ENCODE measurements at places on chromosomes 7 and 10.

DNA sequence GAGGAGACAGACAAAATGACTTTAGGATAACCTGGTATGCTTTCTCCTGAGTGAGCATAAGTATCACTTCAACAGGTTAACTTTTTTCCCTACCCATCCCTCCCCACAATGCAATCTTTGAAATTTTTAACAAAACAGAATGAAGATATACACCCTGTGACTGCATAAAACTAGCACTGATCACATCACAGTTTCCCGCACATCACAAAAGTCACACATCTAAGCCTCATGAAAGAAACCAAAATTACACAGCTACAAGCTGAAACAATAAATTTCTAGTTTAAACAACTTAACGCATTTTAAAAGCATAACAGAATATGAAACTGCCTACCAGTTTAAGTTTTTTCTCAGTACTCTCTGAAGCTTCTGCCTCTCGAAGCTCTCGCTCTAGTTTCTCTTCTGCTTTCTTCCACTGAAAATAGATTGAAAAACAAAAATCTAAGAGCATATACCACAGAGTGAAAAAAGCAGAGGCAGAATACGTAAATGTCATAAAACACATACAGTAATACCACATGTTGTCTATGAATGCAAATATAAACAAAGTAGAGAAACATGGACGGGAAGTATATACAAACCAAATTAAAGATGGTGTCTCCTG is 18.1 kb downstream of the NOC3L start:
- H3K27me3 ChIP-seq: no peaks in the 10 kb centered on the region
- H3K27ac ChIP-seq: no peak overlapping the region
- H3K36me3 ChIP-seq: peaks cover 20% of the 10 kb centered on the region
- H3K4me1 ChIP-seq: no peaks in the 10 kb centered on the region
- no peak overlapping the region for H3K4me3 ChIP-seq

- no peak overlapping the region for H3K4me3 ChIP-seq
- H3K4me1 ChIP-seq: no peaks in the 10 kb centered on the region
- H3K27ac ChIP-seq: no peak overlapping the region
- H3K27me3 ChIP-seq: no peaks in the 10 kb centered on the region
- H3K36me3 ChIP-seq: no peaks in the 10 kb centered on the region
These were observed 117.9 kb downstream of the SND1 start for GRCh38 chr7:127769696-127770400.

- peaks cover 17% of the 10 kb centered on the region for H3K4me1 ChIP-seq
- peaks cover 14% of the 10 kb centered on the region for H3K36me3 ChIP-seq
- H3K27ac ChIP-seq: no peak overlapping the region
These were observed 37.8 kb downstream of the NKX6-2 start for GRCh38 chr10:132748135-132748534.

DNA sequence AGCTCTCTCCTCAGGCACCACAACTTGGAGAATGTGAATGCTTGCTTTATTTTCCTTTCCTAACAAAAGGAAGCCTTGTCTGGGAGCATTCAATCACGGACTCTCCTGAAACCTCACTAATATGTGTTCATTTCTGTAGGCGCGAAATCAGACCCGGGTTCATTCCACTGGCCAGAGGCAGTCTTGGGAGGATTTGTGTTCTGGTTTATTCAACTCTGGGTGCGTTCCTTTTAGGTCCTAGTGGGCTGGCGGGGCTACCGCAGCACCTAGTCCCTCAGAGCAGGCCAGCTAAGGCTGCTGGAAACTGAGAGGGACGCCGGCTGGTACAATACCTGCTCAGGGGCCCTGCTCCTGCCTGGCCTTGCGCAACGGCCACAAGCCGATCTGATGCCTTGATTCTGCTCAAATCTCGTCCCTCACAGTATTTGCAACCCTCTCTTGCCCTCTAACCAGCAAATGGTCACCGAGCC is 7.5 kb downstream of the HOXA4 start:
- H3K27me3 ChIP-seq: peaks cover 7% of the 10 kb centered on the region
- H3K4me3 ChIP-seq: no peak overlapping the region
- no peak overlapping the region for H3K27ac ChIP-seq
- H3K4me1 ChIP-seq: peaks cover 52% of the 10 kb centered on the region

DNA sequence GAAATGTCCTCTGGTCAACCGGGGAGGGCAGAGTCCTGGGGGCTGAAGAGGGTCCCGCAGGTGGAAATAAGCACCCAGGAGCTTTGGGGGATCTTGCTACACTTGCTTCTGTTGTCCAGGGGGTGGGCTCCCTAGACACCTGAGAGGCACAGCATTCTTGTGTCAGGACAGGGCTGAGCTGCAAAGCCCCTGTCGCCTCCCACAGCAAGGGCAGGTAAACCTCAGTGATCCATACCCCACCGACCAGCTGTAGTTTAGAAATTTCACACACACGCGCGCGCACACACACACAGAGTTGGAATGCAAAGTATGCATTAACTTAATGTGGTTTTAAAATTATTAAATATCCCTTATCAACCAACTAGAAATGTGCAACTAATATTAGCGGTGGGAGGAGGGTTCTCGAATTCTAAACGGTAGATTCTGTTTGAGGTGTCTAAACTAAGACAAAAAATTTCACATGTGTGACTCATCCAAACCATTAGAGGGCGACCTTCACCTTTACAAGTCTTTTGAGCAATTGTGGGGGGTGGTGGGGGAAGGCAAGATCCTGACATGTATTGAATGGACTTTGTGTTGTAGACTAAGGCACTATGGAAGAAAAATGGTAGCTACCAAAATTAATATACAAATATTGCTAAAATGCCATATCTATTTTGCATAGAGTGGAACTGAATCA is 34.3 kb upstream of the PTF1A start:
- peaks cover 13% of the 10 kb centered on the region for H3K27me3 ChIP-seq
- no peaks in the 10 kb centered on the region for H3K36me3 ChIP-seq
- no peak overlapping the region for H3K27ac ChIP-seq
- peak; percentile 8 for DNase-seq
- H3K4me3 ChIP-seq: no peak overlapping the region

DNA sequence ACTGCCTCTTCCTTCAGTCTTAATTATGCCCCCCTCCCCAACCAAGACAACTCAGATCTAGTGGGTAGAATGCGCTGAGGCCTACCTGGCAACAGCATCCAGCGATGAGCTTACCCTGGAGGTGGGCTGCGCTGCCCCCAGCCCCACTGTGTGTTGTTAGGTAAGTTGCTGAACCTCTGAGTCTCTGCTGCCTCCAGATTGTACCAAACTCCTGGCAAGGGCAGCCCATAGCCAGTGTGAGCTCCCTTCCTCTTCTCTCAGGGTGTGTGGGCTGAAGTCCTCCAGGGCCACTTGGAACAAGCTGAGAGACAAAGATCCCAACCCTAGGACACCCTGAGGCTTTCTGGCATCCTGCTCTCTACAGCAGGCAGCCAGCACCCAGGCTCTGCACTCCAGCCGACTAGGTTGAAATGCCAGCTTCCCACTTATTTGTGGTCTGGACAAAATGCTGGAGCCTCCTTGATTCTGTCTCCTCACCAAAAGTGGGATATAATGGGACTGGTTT is 135.3 kb downstream of the ARHGAP22 start:
- H3K4me3 ChIP-seq: no peak overlapping the region
- no peak for DNase-seq
- peaks cover 25% of the 10 kb centered on the region for H3K4me1 ChIP-seq
- H3K36me3 ChIP-seq: no peaks in the 10 kb centered on the region
- peaks cover 25% of the 10 kb centered on the region for H3K27me3 ChIP-seq

GRCh38 chr10:1646332-1646731 is 91.0 kb downstream of the ADARB2 start:
- no peak overlapping the region for H3K4me3 ChIP-seq
- no peaks in the 10 kb centered on the region for H3K27me3 ChIP-seq
- no peaks in the 10 kb centered on the region for H3K36me3 ChIP-seq
- no peak for DNase-seq
- H3K4me1 ChIP-seq: no peaks in the 10 kb centered on the region

DNA sequence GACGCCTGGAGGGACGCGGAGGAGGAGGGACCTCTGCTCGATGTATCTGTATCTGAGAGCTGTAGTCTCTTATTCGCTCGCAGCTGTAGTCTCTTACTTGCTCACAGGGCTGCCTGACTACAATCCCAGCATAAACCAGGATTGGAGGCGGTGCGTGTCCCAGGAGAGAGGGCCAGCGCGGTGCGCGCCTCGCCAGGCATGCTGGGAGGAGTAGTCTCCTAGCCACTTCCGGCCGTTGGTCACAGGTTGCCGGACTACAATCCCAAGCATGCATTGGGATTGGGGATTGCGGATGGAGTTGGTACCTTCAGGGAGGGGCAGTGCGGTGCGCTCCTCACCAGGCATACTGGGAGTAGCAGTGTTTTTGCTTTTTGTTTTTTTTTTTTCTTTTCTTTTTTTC is 421.7 kb upstream of the NUPR2 start:
- DNase-seq: no peak
- no peak overlapping the region for H3K27ac ChIP-seq
- no peaks in the 10 kb centered on the region for H3K36me3 ChIP-seq
- H3K27me3 ChIP-seq: no peaks in the 10 kb centered on the region

DNA sequence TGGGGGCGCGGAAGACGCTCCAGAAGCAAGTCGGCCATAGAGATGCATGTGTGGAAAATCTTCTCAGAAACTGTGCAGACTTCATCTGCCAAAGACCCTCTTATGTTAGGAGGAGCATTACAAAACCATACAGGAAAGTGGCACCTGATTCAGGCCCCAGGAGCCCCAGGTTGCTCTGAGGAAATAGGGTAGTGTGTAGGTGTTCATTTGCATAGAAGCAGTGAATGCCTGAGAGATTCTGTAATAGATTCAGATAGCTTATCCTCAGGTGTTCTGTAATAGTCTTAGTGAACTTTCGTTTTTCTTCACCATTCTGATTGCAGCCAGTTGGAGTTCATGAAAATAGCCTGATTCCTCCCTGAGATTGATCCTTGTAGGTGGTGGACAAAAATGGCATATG is 106.4 kb upstream of the GJD4 start:
- peaks cover 2% of the 10 kb centered on the region for H3K36me3 ChIP-seq
- H3K27ac ChIP-seq: no peak overlapping the region
- H3K4me3 ChIP-seq: no peak overlapping the region
- peaks cover 6% of the 10 kb centered on the region for H3K4me1 ChIP-seq
- no peaks in the 10 kb centered on the region for H3K27me3 ChIP-seq

DNA sequence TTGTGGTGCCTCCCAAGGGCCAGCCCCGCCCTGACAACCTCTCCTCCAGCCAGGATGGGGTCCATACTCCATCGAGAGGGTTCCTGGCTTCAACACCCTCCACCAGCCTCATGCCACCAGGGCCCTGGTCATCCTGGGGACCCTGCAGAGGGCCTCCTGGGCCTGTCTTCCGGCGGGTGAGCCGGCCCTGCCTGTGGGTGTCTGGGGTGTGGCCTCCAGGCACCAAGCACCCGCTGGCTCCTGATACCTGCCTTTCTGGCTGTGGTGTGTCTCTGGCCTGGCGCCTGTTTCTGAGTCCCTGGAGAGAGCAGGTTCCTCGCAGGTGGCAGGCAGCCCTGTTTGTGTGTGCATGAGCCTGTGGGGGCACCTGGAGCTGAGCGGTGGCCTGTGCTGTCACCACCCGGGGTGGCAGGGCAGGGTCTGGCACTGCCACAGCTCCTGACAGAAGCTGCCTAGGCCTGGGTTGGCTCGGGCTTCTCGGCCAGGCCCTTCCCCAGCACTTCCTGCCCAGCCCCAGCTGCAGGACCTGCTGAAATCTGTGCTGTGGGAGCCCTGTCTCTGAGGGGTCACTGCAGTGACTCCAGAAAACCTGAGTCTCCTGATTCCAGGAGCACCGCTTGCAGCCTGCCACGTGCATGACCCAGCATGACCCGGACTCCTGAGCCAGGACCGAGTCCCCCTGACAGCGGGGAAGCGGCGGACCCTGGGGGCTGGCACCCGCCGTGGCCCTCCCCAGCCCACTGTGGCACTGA is 18.4 kb downstream of the ADAM8 start:
- no peak overlapping the region for H3K27ac ChIP-seq
- H3K36me3 ChIP-seq: no peaks in the 10 kb centered on the region
- H3K27me3 ChIP-seq: peaks cover 23% of the 10 kb centered on the region
- no peak overlapping the region for H3K4me3 ChIP-seq
- peaks cover 46% of the 10 kb centered on the region for H3K4me1 ChIP-seq

GRCh38 chr10:75137533-75138438 is 26.3 kb downstream of the SAMD8 start:
- H3K27me3 ChIP-seq: no peaks in the 10 kb centered on the region
- H3K4me1 ChIP-seq: no peaks in the 10 kb centered on the region
- peak overlapping the region; percentile 9 for H3K27ac ChIP-seq
- H3K4me3 ChIP-seq: no peak overlapping the region
- DNase-seq: peak; percentile 84

DNA sequence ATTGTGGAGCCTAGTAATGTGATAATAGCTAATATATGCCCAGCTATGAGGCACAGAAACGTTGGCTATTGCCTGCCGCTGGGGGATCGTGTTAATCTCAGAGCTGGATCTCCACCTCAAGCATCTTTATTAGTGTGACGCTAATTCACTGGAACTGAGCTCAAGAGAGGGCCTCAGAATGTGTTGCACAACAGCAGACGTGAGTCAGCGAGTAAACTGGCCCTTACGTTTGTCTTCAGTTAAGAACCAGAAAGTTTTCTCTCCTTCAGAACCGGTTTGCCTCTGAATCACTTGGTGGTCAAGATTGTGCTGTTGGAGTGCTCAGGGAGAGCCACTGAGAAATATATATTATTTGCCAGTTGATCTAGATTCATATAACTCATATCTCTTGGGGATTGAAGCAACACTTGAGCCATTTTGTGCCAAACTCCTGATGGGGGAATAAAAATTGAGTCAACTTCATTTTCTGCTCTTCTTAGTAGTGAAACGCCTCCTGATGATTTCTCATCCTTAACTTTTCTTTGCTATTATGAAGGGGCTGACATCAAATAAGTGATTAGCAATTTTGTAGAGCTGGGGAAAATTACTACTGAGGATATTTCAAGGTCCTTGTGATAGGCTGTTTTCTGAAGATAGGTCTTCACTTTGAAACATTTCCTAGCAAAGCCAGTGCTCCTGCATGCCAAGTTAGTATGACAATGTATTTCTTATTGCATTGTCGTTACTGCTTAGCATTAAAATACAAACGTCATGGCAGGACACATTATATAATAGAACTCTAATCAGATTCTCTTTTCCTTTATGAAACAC is 22.3 kb downstream of the BZW2 start:
- no peaks in the 10 kb centered on the region for H3K4me1 ChIP-seq
- peaks cover 11% of the 10 kb centered on the region for H3K36me3 ChIP-seq
- H3K27me3 ChIP-seq: no peaks in the 10 kb centered on the region
- no peak overlapping the region for H3K27ac ChIP-seq
- peak; percentile 79 for DNase-seq
- no peak overlapping the region for H3K4me3 ChIP-seq

GRCh38 chr7:27158436-27159265 is 2.2 kb upstream of the HOXA7 start:
- no peak for DNase-seq
- H3K36me3 ChIP-seq: peaks cover 20% of the 10 kb centered on the region
- peak overlapping the region; percentile 97 for H3K27ac ChIP-seq
- peaks cover 64% of the 10 kb centered on the region for H3K27me3 ChIP-seq
- peaks cover 61% of the 10 kb centered on the region for H3K4me1 ChIP-seq
- peak overlapping the region; percentile 19 for H3K4me3 ChIP-seq

DNA sequence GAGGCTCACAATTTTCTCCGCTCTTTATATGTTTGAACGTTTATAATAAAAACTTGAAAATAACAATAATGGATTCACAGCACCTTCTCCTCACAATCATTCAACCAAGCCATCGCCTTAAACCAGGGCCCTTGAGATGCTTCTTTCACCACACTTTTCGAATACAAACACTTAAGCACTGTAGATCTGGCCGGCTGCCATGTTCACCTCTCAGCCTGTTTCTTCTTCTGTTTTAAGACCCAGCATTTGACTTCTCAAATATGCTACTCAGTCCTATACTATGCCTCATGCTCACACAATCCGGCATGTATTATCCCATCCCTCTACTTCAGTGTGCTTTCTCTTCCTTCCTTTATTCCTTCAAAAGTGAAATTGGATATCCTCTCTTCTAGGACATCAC is 280.6 kb downstream of the TFEC start:
- no peak overlapping the region for H3K27ac ChIP-seq
- no peak overlapping the region for H3K4me3 ChIP-seq
- DNase-seq: no peak
- H3K4me1 ChIP-seq: no peaks in the 10 kb centered on the region
